Retina (tissue), 1 donor: ENCODE measurements at places on chromosomes 6 and 20.

- no peak for DNase-seq
Observed at GRCh38 chr20:623704-624103, 13.6 kb upstream of the TCF15 start.

- DNase-seq, result no peak
Observed at GRCh38 chr20:45860560-45861220, 3.3 kb downstream of the ZSWIM3 start.

- no peak for DNase-seq
Observed at GRCh38 chr6:23537828-23538227, 588.2 kb upstream of the NRSN1 start.

- no peak for DNase-seq
Observed at GRCh38 chr6:135002974-135003703, 51.5 kb downstream of the HBS1L start.

DNA sequence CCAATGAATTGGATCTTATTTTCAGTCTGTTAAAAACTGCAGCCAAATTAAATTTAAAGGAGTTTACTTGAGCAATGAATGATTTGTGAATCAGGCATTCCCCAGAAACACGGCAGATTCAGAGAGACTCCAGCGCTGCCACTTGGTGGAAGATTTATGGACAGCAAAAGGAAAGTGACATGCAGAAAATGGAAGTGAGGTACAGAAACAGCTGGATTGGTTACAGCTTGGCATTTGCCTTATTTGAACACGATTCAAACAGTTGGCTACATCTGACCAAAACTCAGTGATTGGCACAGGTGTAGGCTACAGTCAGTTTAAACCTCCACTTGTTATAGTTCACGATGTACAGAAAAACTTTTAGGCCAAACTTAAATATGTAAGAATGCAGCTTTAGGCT, 257.6 kb upstream of the IMPG1 start:
- DNase-seq, result no peak

DNA sequence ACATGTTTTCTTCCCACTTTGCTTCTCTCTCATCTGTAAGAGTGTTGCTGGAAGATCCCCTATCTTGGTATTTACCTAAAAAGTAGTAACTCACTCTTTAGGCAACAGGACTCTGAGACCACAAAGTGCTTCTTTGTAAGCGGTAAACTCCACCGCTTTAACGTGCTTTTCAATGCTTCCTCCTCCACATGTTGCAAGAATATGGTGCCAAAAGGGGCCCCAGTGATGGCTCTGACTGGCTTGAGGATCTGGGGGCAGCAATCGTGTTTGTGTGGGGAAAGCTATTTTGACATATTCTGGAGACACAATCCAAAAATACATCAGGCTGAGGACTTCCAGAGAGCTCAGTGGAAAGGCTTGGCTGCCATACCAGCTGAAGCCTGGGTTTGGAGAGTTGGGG, 12.4 kb upstream of the CPNE5 start:
- DNase-seq, result no peak

- no peak for DNase-seq
Observed at GRCh38 chr6:154506582-154506981, 3.9 kb downstream of the CNKSR3 start.

DNA sequence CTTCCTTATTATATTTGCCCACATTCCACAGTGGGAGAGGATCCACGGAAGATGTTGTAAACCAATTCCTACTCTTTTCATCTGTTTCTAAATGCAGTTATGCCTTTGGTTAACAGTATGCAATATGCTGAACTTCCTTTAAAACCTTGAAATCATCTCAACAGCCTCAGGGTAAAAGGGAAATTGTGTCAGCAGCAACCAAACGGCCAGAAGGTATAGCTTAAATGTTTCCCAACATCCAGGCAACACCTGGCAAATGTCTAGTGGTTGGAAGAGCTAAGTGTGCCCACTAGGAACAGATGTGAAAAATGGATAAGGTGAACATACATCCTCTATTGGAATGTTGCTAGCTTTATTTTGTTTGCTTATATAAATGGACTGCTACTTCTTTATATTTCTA, 164.8 kb downstream of the FAXC start:
- no peak for DNase-seq

DNA sequence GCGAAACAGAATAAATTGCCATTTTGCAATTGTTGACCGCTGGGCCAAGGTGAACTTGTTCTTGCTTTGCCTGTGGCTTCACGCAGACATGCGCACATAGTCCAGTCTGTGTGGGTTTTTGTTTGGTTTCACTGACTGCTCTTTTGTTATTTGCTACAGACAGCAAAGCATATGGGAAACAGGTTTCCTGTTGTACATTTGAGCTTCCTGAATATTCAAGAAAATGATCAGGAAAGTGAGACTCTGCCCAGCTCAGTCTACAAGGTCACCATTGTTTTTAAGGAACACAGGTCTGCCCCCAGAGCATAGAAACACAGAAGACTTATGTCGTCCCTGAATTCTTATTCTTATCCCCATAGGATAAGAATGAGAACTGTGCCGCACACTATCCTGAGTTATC, 55.6 kb downstream of the SASH1 start:
- DNase-seq, result no peak

DNA sequence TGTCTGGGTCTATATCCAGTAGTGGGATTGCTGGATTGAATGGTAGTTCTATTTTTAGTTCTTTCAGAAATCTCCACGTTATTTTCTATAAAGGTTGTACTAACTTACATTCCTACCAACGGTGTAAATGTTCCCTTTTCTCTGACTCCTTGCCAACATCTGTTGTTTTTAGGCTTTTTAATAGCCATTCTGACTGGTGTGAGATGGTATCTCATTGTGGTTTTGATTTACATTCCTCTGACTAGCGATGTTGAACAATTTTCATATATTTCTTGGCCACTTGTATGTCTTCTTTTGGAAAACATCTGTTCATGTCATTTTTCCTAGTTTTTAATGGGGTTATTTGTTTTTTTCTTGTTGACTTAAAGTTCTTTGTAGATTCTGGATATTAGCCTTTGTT, 99.3 kb downstream of the BMP2 start:
- DNase-seq, result no peak

GRCh38 chr6:36349240-36349639, 12.6 kb upstream of the BNIP5 start:
- no peak for DNase-seq

GRCh38 chr20:32493356-32493755, 91.8 kb downstream of the NOL4L start:
- no peak for DNase-seq

GRCh38 chr6:81718126-81718525, 34.4 kb downstream of the TENT5A start:
- DNase-seq, result no peak

- no peak for DNase-seq
Observed at GRCh38 chr6:138896104-138896756, 91.8 kb downstream of the REPS1 start.

DNA sequence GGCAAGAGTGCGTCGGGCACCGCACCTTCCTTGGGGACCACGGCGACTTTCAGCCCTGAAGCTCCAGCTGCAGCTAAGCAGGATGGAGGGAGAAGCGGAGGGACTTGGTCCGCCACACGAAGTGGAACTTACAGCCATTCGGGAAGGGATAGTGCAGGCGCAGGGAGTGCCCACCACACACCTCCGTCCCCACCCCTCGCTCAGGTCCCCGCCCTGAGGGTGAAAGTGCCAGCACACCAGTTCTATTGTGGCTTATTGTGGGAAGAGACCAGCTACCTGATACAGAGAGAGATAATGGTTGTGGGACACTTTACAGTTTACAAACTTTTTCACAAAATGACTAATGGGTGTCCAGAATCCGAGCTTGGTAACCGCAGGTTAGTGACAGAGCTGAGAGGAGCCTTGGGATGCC, 76.1 kb downstream of the IRF4 start:
- DNase-seq, result no peak

GRCh38 chr20:32445539-32446273, 87.6 kb downstream of the ASXL1 start:
- peak; percentile 73 for DNase-seq

DNA sequence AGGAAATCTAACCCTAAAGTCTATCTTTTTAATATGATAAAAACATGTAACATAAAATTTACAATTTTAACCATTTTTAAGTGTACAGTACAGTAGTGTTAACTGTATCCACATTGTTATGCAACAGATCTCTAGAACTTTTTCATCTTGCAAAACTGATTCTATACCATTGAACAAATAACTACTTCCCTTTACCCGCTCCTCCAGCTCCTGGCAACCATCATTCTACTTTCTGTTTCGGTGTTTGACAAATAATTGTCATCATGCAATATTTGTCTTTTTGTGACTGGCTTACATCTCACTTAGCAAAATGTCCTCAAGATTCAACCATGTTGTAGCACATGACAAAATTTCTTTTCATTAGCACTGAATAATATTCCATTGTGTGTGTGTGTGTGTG, 203.2 kb downstream of the SIM1 start:
- DNase-seq, result no peak

GRCh38 chr6:47098570-47098993, 56.5 kb upstream of the ADGRF1 start:
- no peak for DNase-seq

DNA sequence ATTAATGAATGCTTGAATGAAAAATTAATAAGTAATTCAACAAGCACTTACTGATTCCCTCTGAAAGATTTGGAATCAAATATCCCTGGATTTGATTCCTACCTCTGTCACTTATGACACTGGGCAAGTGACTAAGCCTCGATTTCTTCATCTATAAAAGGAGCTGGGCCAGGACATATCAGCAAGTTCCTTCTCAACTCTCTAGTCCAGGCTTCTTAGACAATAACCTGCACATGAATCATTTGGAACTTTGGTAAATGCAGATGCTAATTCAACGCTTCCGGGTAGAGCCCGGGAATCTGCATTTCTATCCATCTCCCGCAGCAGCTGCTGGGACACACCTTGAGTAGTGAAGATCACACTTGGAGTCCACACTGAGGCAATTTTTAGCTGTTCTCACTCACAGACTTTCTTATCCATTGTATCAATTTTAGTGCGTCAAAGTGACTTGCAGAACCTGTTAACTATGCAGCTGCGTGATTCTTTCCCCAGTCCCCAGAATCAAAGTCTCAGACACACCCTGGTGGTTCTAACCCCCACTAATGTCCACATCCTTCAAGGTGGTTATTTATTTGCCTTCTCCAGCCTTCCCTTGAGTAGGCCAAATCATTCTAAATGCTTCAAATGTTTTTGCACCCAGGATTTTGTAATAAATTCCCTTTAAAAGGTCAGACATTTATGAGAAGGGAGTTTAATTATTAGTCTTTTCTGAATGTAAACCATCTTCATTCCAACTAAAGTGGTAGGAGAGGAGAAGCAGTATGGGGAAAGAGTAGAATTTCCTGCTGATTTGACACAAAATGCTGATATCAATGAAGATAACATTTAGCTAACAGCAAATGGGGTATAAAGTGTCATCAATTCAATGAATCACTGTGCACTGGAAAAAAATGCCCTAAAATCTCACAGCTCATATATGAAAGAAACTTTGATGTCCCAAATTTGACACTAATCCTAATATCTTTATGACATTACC, 26.0 kb upstream of the CCND3 start:
- no peak for DNase-seq

DNA sequence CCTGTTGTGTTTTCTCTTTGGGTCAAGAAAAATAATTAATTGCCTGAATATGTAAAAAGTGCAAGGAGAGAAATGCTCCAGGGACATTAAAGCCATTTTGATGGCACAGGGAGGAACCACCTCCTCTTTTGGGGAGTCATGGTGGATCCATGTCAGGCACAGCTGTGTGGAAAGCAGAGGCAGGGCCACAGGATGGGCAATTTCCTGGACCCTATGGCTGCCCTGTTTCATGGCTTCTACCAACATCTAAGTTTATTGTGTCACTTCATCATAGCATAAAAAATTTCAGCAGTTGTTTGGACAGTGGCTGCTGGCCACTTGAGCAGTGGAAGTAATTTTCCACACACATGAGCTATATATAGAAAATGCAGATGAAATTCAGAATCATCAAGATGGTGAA, 238.2 kb downstream of the SYNE1 start:
- no peak for DNase-seq

DNA sequence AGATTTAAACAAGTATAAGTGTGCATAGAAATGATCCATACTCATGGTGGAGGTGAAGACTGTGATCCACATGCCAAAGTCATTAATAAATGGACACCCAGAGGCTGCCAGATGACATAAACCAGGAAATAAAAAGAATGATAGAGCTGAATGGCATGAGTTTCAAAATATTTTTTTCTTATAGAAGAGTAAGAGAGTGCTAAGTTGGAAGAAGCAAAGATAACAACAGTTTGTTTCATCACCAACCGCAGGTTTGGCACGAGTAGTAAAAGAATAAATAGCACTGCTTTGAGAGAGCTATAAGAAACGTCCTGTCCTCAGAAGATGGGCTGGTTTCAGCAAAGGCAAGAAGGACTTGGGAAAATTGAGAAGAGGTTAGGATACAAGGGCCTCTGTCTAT, 246.9 kb downstream of the UBE3D start:
- DNase-seq, result no peak

GRCh38 chr6:89682991-89683390, 44.4 kb upstream of the LYRM2 start:
- DNase-seq, result no peak

DNA sequence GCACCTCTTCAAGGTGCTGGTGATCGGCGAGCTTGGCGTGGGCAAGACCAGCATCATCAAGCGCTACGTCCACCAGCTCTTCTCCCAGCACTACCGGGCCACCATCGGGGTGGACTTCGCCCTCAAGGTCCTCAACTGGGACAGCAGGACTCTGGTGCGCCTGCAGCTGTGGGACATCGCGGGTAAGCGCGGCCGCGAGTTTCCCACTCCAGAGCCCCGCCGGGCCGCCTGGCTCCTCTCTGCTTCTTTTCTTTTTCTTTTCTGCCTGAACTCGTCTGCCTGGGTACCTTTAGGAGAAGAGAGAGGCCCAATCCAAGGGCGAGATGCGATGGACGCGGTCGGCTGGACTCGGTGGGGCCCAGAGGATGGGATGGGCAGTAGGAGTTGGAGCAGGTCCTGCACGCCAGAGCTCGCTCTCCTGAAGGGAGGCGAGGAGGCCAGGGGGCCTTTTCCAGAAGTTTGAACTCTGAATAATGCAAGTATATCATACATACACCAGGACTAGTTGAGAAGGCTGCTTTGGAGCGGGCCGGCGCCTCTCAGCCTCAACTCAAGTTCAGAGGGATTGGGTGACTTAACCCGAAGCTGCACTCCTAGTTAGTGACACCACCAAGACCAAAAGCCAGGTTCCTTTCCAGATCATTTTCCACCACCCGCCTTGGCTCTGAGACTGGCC, 445 bp downstream of the RAB32 start:
- peak; percentile 90 for DNase-seq

DNA sequence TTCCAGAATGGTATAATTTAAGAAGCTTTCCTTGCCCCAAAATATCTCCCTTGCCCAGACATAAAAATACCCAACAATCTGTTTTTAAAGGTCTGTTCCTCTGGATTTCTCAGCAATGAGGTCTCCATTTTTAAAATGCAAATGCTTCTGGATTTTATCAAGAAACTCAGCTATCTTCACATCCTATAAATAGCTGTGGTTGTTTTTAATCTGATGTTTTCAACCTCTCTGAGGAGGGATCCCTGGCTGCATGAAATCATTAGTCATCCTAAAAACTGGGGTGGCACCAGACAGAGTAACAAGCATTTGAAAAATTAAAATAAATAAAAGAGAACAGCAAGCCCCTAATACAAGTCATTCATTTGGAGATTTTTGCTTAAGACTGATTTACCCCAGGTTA, 168.5 kb upstream of the ID4 start:
- no peak for DNase-seq
